ENCODE measurements at places on chromosomes 5 and 9. TPM values are rescaled to one million over a fixed set of nuclear protein-coding genes. Genes with fewer than 3 reads are reported as not detected.

Gene ZNF618
- total RNA-seq = 17.1 TPM

Gene PCDHGA1
- 1.1 TPM for total RNA-seq

Gene CDH18
- not detected for total RNA-seq

Gene IL5
- not detected for total RNA-seq

Gene C9orf43
- total RNA-seq = 0.49 TPM

Gene SPINK4
- not detected for total RNA-seq

Gene HSPB3
- total RNA-seq = 5.8 TPM

Gene NR5A1
- not detected for total RNA-seq

Gene ECSCR
- total RNA-seq = 1.8 TPM

Gene FOXD4L6
- total RNA-seq = not detected

Gene ASS1
- 1,005 TPM for total RNA-seq

Gene PRR7
- 14.6 TPM for total RNA-seq

Gene ABHD17B
- 31.7 TPM for total RNA-seq

Gene FBXL7
- total RNA-seq = 29.2 TPM

Gene ABLIM3
- total RNA-seq = 10.2 TPM

Gene GPR151
- total RNA-seq = not detected

Gene CATSPER3
- total RNA-seq = not detected

Gene SLC24A2
- under 0.01 TPM for total RNA-seq

Gene CDC20B
- total RNA-seq = under 0.01 TPM

Gene ACSL6
- total RNA-seq = under 0.01 TPM

Gene OSTF1
- 34.1 TPM for total RNA-seq

Gene FCN2
- total RNA-seq = not detected

Gene PTPRD
- 2.2 TPM for total RNA-seq

Gene CKMT2
- not detected for total RNA-seq

Gene ESM1
- total RNA-seq = 0.73 TPM

Gene PPP3R2
- total RNA-seq = not detected

Gene PRSS3
- not detected for total RNA-seq
